ENCODE measurements at places on chromosomes 5 and 9.

GRCh38 chr5:80048084-80048780 is 13.1 kb downstream of the THBS4 start:
- DNase-seq: no peak

DNA sequence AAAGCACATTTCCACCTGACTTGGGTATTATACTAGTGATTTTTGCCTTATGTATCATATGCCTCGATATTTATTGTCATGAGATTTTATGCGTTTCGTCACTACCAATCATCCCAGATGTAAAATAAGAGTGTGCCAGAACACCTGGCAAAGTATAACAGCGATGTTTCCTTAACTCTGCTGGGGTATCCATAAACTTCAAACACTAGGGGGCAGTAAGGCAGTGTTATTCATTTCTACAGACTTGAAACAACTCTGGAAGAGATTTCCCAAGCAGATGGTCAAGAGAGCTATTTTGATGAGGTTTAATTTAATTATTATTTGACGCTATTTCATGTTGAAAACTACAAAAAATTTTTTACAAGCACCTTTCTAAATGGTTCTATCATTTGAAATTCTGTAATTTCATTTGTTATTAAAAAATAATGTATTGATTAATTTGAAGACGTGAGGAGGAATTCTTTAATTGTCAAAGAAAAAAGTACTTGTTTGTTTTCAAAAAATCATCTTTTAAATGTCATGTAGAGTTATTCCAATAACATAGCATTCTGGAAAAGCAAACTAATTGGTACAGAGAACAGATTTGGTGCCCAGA is 388.5 kb upstream of the CTNND2 start:
- no peak for DNase-seq

DNA sequence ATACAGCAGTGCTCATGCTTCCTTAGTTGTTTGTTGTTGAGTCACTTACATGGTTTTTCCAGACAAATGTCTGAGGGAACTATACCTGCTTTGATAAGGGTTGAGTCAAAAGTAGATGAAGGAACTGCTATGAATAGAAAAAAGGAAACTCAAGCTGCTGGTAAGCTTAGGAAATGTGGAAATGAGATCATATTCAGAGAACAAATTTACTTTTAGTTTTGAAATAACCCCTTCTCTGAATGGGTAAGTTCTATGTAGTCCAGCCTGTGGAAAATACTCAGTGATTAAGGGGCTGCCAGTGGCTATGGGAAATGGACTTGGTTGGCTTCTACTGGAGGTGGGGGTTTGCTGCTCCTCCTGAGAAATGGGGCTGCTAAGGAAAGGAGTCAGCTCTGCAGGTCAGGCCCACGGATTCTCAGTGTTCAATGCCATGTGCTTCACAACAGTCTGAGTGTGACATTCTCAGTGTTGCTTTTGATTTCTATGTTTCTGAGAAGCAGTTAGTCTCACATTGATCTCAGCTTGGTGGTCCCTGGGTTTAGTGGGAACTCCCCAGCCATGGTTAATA is 47.7 kb upstream of the GLRX start:
- DNase-seq: peak; percentile 81

- DNase-seq: no peak
These were observed 25.9 kb upstream of the ANKRD55 start for GRCh38 chr5:56259002-56259511.

- no peak for DNase-seq
These were observed at the start of gene ADAMTS2 for GRCh38 chr5:179345433-179346321. Gene ADAMTS2, minus strand, starts transcription at chr5:179345461. Its CDS starts 133 bp downstream, at chr5:179345328.

DNA sequence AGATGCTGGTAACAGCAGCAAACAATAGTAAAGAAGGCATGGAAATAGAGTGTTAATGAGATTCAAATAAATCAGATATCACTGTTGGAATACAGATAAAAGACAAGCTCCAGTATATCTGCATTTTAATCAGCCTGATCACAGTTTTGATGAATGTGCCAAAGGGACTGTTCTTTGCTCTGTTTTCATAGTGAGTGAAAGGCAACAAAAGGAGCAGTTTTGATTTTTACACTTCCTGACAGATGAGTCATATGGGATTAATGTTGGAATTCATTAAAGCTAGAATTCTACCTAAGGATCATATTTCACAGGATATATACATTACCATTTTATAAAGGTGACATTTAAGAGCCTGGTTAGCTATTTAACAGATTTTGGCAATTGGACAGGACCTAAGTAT is 743.3 kb upstream of the PTPRD start:
- DNase-seq: no peak

- peak; percentile 56 for DNase-seq
These were observed 132.9 kb downstream of the SIL1 start for GRCh38 chr5:139065306-139065705.

- no peak for DNase-seq
These were observed 783.8 kb upstream of the WWC1 start for GRCh38 chr5:167507463-167508233.

GRCh38 chr5:123868881-123869280 is 356.9 kb downstream of the CSNK1G3 start:
- no peak for DNase-seq

- no peak for DNase-seq
These were observed 91.1 kb upstream of the RNF180 start for GRCh38 chr5:64074533-64074932.

DNA sequence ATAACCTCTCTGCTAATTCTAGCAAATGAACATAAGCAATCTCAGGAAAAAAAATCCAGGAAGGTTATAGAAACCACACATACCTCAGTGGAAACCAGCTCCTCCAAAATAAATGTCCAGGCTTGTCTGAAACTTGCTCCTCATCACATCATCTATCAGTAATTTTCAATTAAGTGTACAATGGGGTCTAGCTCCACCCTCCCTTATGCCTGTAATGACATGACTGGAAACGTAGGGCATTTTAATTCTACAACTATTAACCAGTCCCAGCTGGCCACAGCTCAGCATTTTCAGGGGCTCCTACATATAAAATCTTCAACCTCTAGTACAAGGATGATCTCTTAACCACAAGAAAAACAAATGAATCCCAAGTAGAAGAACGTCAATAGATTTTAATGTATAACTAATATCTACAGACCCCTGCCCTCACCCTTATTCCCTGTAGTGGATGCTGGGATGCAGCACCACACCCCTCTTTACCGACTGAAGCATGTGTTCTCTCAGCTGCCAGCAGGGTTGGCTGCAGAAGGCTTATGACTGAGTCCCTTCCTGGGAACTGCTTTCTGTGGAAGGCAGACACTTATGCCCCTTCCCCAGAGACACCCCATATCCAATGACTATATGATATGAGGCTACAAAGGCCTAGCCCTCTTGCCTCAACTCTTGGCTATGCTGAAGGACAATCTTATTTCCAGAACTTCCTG is 6.8 kb downstream of the TSSK1B start:
- DNase-seq: no peak

- no peak for DNase-seq
These were observed 252.2 kb upstream of the PANK3 start for GRCh38 chr5:168831383-168831782.

DNA sequence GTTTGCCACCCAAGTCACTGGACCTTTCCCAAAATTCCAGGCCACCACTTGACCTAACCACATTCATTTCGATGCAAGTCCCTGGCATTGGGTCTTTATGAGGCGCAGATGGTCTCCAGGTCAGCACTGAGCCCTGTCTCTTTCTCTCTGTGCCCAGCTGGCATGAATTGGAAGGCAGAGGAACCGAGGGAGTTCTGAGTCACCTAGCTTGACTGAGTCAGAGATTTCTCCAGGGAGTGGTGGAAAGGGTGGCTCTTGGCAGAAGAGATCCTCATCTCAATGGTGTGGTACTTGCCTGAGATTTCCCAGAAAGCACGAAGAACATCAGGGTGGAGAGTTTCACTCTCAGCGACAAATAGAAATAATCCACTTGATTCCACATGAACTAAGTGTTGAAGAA is 43.8 kb downstream of the WDR36 start:
- DNase-seq: no peak

GRCh38 chr5:168171901-168172759 is 119.3 kb upstream of the WWC1 start:
- no peak for DNase-seq

- DNase-seq: no peak
These were observed 16.4 kb downstream of the RAB14 start for GRCh38 chr9:121185178-121185745.

DNA sequence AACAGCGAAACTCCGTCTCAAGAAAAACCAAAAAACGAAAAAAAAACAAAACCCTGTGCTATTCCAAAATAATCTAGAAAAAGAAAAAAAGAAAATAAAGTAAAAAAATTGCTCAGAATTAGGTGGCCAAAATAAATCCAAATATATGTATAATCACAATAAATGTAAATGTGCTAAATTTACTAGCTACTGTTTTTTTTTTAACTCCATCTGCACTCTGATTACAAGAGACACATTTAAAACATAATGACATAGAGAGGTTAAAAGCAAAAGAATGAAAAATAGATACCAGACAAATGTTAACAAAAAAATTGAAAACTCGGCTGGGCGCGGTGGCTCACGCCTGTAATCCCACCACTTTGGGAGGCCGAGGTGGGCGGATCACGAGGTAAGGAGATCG is 66.1 kb downstream of the FGF1 start:
- DNase-seq: no peak

DNA sequence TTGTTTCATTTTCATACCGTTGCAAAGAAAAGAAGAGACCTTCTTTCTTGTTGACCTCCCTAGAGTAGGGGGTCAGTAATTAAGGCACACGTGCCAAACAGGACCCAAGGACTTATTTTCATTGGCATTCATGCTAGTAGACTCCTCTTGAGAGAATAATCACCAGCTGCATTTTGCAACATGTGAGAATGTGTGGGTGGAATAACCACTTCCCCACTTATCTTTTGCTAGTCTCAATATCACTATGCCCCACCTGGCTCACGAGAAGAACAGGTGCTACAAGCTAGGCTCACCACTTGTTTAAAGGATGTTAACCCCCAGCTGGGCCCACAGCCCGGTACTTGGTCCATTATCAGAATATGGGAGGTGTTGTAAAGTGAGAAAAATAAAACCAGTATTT is 460.7 kb upstream of the MEF2C start:
- DNase-seq: no peak

DNA sequence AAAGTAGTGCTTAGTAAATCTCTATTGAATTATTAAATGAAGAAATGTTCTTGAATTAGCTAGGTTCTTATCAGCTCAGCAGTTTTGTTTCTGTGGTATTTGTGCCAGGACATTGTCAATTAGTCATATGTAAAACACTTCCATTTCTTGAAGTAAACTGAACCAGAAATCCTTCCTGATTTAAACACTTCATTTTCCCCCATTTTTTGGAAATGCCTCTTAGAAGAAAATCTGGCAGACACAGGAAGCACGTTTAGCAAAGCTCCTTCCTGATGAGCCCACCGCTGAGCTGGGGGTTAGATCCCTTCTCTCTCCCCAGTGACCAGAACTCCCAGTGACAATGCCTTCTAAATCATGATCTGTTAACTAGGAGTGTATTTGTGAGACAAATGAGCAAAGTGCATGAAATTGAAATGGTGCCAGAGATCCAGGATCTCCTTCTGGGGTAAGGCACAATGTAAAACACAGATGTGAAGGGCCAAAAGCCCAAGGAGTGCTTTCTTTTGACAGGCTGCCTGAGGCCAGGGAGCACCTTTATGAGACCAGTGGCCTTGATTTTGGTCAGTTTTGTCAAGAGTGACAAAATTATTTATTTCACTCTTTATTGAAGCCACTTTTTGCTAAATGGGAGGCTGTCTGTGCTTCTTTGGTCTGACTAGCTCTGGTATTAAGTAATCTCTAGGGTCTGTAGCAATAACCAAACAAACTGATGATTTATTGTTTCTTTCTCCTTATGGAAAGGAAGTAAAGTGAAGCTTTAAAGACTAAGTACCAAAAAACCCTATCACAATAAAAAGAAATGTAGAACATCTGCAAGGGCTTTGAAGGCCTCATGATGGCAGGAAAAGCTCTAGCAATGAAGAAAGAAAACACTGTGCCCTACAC is 25.5 kb upstream of the RUSC2 start:
- no peak for DNase-seq

DNA sequence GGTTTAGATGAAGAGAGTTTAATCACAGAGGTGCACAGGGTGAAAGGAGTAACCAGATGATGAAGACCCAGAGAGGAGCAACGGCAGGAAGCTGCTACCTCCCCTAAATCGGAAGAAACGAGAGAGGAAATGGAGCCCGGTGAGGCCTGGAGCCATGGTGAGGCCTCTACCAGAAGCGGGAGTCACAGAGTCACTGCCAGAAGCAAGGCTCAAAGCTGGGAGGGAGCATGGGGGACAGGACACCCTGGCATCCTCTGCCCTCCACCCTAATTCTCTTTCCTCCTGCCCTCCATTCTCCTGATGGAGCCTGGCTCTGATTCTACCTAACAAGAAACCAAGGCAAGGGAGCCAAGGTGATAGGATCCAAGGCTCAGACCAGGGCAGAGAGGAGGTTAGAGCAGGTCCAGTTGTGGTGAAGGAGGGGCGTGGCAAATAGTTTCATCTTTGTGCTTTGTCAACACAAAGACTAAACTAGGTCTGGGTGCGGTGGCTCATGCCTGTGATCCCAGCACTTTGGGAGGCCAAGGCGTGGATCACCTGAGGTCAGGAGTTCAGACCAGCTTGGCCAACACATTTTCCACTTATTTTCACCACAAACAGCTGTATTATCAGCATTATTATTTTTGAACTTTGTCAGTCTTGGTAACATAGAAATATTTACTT is 134.4 kb upstream of the RAI14 start:
- peak; percentile 80 for DNase-seq

DNA sequence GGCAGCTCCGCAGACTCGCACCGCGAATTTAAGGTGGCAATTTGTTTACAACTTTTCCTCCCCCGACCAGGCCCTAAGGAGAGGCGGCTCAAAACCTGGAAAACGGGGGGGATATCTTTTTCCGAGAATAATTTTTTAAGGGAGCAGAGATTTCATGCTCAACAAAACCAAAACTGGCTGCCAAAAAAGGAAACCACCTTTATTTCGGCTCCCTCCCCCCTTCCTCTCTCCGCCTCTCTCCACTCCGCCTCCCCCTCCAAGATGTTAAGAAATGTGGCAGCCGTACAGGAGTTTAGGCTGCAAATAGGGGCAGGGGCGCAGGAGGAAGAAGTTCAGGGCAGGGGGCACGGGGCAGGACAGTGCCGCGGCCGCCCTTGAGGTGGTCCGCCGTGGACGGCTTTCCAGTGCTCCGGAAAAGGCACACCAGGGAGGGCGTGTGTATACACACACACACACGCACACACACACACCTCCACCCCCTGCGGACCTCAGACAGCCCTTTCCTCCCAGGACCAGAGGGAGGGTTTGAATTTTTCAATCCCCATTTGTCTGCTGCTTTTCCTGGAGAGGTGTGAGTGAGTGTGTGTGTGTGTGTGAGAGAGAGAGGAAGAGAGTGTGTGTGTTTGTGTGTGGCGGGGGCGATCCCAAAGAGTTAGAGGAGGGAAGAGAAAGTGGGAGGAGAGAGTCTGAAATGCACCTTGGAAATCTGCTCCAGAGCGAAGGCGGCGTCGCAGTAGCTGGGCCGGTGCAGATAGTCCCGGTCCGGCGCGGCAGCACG is 9.1 kb downstream of the PTCH1 start:
- no peak for DNase-seq

DNA sequence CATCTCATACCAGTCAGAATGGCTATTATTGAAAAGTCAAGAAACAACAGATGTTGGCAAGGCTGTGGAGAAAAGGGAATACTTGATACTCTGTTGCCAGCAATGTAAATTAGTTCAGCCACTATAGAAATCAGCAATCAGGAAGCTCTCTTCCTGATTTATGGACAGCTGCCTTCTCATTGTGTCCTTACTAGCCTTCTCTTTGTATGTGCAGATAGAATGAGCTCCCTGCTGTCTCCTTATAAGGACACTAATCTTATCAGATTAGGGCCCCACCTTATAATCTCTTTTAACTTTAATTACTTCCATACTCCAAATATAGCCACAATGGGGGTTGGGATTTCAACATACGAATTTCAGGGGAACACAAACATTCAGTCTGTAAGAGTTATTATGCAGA is 38.0 kb downstream of the KCNV2 start:
- DNase-seq: no peak
